ENCODE measurements at places on chromosomes 2 and 18.

DNA sequence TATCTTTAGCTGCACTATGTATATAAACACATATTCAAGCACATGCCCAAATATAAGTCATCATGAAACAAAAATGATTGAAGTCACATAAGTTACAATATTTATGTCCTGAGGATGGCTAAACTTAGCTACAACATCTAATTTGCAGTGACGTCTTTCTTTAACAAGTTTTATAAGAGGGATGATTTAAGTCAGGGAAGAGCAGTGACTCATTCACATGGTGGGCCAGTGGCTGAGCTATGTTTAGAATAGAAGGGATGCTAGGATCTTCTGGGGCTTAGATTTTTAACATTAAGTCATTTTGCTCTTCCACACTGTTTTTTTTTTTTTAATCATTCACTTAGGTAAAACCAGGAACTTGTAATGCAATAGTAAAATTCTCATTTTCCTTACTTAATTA lies 22.3 kb downstream of the ADCYAP1 start:
- H3K27ac ChIP-seq, result no peak overlapping the region
- DNase-seq, result no peak
- H3K4me3 ChIP-seq, result no peak overlapping the region
- no peaks in the 10 kb centered on the region for H3K36me3 ChIP-seq
- H3K4me1 ChIP-seq, result peaks cover 5% of the 10 kb centered on the region
- no peaks in the 10 kb centered on the region for H3K27me3 ChIP-seq

DNA sequence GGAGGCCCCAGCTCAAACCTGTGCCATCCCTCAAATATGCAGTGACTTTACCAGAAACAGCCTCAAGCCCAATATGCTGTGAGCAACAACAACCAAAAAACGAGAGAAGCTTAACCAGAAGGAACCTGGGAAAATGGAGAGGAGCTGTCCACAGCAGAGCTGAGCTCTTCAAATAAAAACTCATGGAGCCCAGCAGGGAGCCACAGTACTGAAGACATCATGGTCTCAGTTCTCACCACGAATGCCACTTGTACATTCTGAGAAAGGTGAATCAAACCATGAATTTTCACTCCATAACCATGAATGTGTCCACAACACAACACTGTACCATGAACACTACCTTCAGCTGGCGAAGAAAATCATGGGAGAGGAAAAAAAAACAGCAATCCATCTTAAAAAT lies 50.5 kb downstream of the KLHL14 start:
- no peak overlapping the region for H3K27ac ChIP-seq
- H3K36me3 ChIP-seq, result no peaks in the 10 kb centered on the region
- DNase-seq, result no peak
- no peak overlapping the region for H3K4me3 ChIP-seq

DNA sequence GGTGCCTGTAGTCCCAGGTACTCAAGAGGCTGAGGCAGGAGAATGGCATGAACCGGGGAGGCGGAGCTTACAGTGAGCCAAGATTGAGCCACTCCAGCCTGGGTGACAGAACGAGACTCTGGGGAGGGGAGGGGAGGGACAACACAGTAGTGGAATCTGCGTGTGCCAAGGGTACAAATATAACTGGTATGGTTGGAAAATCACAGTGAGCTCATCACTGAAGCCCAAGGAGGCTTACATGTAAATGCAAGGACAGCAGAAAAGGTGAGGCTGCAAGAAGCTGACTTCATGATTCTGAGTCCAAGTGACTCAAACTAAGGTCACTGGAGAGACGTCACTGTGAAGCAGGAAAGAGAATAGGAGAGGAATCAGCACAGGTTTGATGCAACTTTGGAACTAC lies 9.2 kb downstream of the SEPTIN10 start:
- H3K4me1 ChIP-seq, result no peaks in the 10 kb centered on the region
- H3K27ac ChIP-seq, result no peak overlapping the region
- peak; percentile 28 for DNase-seq
- no peaks in the 10 kb centered on the region for H3K36me3 ChIP-seq

DNA sequence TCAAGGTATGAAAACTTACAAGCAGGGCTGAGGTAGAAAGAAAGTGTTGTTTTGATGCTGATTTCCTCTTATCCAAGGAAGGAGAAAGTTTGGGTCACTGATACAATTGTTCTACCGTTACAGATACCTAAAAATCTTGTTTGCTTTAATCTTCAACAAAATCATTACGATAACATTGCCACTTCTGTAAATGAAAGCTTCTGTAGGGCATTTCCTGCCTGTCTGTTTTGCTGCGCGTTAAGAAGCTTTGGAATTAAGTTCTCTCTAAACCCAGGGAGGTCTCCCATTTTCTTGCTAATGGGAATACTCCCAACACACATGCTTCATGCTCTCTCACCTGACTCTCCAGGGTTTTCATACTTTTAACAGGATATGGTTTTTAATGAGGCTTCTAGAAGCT lies 258.5 kb downstream of the PTGR3 start:
- DNase-seq, result no peak
- H3K27me3 ChIP-seq, result no peaks in the 10 kb centered on the region
- no peaks in the 10 kb centered on the region for H3K36me3 ChIP-seq
- no peak overlapping the region for H3K4me3 ChIP-seq

- no peaks in the 10 kb centered on the region for H3K27me3 ChIP-seq
- no peak overlapping the region for H3K4me3 ChIP-seq
- H3K27ac ChIP-seq, result no peak overlapping the region
- no peak for DNase-seq
- no peaks in the 10 kb centered on the region for H3K4me1 ChIP-seq
These were observed 37.8 kb downstream of the CYP26B1 start for GRCh38 chr2:72109904-72110303.

DNA sequence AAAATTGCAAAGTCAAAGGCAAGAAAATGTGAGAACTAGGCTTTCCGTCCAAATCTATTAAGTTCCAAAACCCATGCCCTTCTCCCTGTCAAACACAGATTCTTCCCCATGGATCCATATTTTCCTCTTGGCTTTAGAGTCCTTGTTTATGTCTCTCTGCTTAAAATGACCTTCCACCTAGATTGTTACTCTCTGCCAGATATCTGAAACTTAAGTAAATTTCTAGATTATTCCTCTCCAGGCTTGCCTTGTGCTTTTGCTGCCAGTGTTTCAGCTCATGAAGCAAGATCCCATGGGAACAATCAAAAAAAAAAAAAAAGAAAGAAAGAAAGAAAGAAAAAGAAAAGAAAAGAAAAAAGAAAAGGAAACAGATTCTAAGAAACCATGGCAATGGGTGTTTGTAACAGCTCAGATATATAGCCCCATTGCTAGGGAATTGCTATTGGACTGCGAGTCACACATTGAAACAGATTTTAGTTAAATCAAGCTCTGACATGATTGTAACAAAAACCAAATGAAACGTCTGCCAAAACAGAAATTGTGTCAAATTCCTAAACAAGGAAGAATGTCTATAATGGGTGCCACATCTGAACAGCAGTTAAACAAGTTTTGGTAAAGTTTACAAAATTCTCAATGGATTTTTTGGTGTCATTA lies 660.7 kb upstream of the CNTNAP5 start:
- no peak for DNase-seq
- no peak overlapping the region for H3K4me3 ChIP-seq
- H3K4me1 ChIP-seq, result no peaks in the 10 kb centered on the region
- no peaks in the 10 kb centered on the region for H3K36me3 ChIP-seq
- H3K27me3 ChIP-seq, result no peaks in the 10 kb centered on the region

GRCh38 chr2:16175247-16175825 lies 235.0 kb downstream of the MYCN start:
- DNase-seq, result no peak
- no peak overlapping the region for H3K27ac ChIP-seq
- H3K27me3 ChIP-seq, result no peaks in the 10 kb centered on the region
- no peaks in the 10 kb centered on the region for H3K4me1 ChIP-seq
- H3K36me3 ChIP-seq, result no peaks in the 10 kb centered on the region

DNA sequence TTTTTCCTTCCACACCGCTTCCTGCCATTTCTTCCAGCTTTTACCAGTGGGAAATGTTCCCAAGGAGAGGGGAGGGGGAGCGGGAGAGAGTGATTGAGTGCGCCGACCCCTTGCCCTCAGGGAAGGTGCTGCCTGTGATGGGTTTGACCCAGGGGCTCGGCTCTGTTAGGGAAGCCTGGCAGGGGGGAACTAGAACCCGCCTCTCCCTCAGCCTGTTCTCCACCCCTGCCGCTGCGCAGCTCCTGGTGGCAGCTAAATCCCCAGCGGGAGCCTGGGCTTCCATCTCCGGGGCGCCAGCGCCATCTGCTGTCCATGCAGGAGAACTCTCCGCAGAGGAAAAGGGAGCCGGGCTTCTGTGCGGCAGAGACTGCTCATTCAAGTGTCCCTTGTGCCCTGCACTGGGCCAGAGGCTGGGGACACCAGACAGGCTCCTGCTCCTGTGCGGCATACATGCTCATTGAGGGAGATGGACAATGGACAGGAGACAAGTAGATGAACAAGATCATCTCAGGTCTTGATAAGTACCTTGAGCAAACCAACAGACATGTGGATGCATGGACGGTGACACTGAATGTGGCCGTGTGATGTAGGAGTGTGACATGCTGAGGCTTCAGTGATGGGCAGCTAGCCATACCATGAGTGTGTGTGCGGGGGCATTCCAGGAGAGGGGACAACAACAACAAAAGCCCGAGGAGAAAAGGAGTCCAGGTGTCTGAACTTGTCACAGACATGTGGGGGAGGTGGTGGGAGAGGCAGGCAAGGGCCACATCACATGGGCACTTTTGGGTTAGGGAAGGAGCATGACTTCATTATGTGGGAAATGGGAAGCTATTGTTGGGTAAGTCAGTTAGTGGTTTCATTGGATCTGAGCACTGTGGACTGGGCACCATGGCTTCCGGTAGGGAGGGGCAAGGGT lies 13.3 kb downstream of the CHPF start:
- no peak overlapping the region for H3K27ac ChIP-seq
- peak; percentile 95 for DNase-seq
- H3K27me3 ChIP-seq, result peaks cover 35% of the 10 kb centered on the region

DNA sequence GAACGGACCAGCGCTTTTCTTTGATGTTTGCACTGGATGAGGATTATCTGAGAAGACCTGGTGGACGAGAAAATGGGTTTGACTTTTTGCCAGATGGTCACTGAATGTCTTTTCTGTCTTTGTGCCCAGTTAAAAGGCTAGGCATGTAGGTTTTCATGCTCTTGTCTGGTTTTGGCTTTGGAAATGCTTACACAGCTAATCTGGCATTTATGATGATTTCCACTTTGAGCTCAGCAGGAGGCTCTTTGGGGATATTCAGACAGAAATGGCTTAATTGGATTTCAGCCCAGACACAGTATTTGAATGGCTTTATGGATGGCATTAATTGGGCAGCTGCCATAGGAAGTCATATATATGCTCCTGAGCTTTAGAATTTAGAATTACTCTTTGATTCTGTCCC lies 59.6 kb downstream of the NCK2 start:
- H3K27ac ChIP-seq, result peak overlapping the region; percentile 63
- no peak overlapping the region for H3K4me3 ChIP-seq
- H3K27me3 ChIP-seq, result no peaks in the 10 kb centered on the region
- no peaks in the 10 kb centered on the region for H3K36me3 ChIP-seq

GRCh38 chr2:168819050-168819715 lies 16.7 kb downstream of the NOSTRIN start:
- no peak for DNase-seq
- H3K27me3 ChIP-seq, result no peaks in the 10 kb centered on the region
- no peaks in the 10 kb centered on the region for H3K36me3 ChIP-seq
- H3K4me1 ChIP-seq, result no peaks in the 10 kb centered on the region
- H3K27ac ChIP-seq, result no peak overlapping the region

DNA sequence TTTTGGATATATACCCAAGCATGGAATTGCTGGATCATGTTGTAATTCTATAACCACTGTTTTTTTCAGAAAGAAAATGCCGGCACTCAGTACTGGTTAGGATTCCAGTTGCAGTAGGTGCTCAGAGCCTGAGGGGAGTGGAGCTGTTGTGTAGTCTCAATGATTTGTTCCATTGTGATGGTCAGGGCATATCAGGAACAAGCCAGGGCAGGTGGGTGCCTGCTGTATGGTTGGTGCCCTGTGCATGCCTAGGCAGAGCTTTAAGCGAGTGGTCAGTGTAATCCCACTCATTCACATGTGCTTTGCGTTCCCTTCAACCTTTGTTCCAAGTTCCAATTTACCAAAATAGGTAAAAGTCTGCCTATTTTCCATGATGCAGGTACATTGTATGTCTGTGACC lies 100.9 kb downstream of the FHOD3 start:
- no peak overlapping the region for H3K27ac ChIP-seq
- H3K4me1 ChIP-seq, result no peaks in the 10 kb centered on the region
- no peak for DNase-seq
- H3K36me3 ChIP-seq, result no peaks in the 10 kb centered on the region

DNA sequence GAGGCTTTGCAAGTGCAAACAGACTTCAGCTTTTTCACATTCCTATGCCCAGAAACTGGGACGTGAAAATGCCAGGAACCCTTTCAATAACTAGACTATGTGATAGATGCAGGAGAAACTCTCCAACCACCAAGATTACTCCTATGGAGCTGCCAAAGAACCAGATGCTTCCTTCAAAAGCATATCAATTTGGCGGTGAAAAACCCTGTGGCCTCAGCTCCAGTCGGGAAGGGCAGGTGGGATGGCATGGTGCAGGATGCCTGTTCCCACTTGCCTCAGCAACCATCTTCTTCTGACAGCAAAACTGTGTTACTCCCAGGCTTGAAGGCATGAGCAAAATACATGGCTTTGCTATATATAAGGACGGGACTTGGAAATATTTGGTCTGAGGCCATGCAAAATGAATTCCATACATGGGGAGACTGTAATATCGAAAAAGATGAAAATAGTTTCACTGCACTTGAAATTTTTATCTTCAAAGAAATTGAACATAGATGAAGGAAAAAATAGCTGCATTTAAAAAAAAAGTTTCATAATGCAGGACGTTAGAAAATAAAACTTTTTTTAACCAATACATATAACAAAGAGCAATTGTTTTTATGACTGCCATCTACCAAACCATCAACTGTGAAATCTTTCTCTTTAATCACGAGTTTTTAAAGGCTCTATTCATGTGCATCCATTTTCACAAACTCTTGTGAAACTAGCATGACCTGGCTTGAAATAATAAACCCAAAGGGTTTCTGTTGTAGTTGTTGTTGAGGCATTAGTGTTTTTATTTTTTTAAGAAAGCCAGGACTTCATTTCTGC lies 99.1 kb downstream of the AFF3 start:
- H3K4me3 ChIP-seq, result no peak overlapping the region
- H3K27me3 ChIP-seq, result no peaks in the 10 kb centered on the region
- H3K36me3 ChIP-seq, result no peaks in the 10 kb centered on the region
- no peak for DNase-seq
- no peaks in the 10 kb centered on the region for H3K4me1 ChIP-seq

GRCh38 chr2:183037553-183038340 lies 510 bp downstream of the NCKAP1 start:
- peak overlapping the region; percentile 55 for H3K4me3 ChIP-seq
- H3K27ac ChIP-seq, result peak overlapping the region; percentile 97
- H3K27me3 ChIP-seq, result no peaks in the 10 kb centered on the region
- H3K36me3 ChIP-seq, result no peaks in the 10 kb centered on the region

DNA sequence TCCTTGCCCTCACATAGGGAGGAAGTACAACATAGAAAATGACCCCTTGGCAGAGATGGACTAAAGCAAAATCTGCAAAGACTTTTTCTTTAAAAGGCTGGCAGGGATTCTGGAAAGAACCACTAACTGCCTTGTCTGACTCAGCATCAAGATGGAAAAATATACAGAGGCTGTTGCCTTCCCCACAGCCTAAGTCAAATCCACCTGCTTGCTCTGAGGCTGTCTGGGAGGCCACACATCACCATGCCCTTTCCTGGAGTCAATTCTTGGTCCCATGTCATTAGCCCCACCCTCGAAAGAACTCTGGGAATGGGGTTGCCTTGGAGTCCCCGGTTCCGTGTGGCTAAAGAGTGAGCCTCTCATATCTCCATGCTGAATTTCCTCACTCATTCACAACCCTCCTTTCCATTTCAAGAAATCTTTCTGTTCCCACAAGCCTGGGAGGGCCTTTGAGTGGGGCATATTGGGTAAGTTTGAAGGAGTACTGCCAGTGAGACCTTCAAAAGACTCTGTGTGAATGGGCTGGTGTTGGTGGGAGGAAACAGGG lies 39.4 kb downstream of the BMP10 start:
- peaks cover 14% of the 10 kb centered on the region for H3K4me1 ChIP-seq
- DNase-seq, result no peak
- H3K36me3 ChIP-seq, result no peaks in the 10 kb centered on the region
- no peak overlapping the region for H3K4me3 ChIP-seq

Data from hepatocyte (in vitro differentiated cells).